ENCODE measurements at places on chromosomes 7 and 10.

GRCh38 chr7:92669616-92670165 lies 79.5 kb upstream of the FAM133B start:
- DNase-seq, result no peak

- no peak for DNase-seq
These were observed 5.7 kb upstream of the CALML3 start for GRCh38 chr10:5519054-5519453.

DNA sequence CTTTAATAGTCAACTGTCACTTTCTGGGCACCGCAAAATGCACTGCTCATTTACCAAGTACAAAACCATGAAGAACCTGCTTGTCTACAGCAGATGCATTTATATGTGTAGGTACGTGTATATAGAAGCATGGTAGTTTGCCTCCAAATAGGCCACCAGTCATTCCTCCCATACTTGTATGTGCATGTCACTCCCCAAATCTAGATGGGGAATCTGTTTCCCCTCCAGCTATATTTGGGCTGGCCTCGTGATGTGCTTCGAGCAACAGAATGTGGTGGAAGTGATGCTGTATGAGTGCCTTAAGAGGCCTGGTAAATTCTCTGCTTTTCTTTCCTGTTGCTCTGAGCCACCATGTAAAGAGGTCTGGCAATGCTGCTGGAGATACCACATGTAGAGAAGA lies 47.1 kb downstream of the PSMC2 start:
- DNase-seq, result no peak

DNA sequence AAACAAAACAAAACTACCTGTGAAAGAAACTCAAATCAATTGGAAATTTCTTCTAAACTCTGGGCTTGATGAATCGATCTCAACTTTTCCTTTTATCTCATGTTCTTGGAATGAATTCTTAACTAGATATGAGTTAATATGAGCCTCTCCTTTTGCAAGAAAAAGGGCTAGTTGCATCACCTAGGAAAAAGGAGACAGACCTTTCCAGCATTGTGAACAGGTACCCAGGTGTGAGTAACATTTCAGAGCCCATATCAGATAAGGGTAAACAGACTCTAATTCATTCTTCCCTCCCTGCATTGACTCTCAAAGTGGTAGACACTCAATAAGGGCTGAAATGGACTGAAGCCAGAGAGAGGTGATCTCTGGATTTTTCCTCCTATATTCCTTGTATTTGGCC lies 103.8 kb upstream of the AGR3 start:
- no peak for DNase-seq

DNA sequence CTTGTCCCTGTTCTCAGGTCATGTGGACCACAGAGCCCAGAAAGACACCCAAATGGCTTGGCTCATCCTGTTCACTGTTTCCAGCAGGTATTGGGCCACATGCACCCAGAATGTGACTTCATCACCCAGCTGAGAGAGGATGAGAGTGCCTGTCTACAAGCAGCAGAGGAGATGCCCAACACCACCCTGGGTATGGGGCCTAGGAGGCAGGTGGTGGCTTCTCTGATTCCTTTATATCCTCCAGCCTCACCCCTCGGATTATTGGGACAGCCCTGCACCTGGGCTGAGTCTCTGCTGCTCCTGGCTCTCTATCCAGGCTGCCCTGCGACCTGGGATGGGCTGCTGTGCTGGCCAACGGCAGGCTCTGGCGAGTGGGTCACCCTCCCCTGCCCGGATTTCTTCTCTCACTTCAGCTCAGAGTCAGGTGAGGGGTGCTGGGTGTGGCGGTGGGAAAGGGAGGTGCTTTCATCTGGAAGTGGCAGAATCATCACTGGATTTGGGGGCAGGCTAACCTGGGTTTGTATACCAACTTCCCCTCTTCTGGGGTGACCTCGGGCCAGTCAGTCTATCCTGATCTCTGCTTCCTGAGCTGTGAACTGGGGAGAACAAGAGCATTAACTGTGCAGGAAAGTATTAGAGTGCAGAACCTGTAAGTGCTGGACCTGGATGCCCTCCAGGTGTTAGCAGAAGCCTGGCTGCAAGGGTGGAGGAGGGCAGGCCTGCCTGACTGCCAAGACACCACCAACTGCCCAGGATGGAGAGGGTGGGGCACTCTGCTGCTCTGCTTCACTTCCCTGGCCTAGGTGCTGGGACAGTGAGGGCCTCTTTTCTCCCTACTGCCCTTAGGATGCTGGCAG lies 5.2 kb downstream of the GHRHR start:
- no peak for DNase-seq

DNA sequence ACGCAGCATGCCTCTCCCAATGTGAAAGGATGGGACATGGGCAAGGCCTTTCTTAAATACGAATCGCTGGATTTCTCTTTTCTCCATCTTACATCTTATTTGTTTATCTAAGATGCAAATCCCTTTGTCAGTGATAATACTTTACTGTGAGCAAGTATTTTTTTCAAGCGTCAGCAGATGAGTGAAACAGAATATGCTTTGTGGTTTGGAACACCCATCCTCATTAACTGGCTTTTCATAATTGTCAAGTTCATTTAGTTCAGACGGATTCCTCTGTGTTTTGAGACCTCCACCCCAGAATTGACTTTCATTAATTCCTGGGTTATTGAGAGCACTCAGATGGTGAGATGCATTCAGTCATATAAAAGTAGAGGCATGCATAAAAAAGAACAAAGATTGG lies 149.8 kb downstream of the NSUN6 start:
- DNase-seq, result no peak

DNA sequence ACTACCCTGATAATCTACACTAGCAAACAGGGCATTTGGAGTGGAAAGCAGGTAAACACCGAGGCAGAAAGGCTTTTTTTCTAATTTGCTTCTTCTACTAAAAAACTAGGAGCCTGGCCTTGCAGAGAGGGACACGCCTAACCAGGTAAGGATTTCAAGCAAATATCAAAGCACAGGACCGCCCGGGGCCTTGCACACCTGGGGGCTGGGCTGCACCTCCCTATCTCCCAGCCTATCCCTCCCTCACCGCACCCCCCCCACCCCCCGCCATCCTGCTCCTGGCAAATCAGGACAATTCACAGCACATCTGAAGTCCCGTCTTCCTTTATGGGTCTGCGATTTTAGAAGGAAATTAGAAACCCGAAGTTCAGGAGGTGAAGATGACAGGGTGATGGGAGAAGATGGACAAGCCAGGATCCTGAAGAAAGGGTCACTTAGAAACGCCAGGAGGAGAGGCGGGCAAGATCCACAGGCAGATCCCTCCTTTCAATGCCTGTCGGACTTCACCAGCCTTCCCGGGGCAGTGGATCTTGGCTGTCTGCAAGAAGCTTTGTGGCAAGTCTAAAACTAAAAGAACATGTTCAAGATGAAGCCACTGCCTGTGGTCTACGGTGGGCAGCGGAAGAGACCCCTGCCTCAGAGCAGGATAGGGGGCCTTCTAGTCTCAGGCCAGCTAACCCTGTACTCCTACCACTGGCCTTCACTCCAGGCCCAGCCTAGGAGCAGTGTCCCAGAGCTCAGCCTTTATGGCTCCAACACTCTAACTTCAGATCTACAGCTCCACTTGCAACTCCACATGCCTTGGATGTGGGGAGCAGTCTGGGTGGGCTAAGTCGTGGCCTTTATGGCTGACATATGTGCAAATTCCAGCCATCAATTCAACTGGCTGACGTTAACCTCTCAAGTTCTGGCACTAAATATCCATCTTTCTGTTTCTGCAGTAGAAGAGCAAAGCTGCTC lies 43.9 kb downstream of the TNS3 start:
- no peak for DNase-seq

GRCh38 chr7:69693042-69693441 lies 94.8 kb downstream of the AUTS2 start:
- DNase-seq, result no peak

DNA sequence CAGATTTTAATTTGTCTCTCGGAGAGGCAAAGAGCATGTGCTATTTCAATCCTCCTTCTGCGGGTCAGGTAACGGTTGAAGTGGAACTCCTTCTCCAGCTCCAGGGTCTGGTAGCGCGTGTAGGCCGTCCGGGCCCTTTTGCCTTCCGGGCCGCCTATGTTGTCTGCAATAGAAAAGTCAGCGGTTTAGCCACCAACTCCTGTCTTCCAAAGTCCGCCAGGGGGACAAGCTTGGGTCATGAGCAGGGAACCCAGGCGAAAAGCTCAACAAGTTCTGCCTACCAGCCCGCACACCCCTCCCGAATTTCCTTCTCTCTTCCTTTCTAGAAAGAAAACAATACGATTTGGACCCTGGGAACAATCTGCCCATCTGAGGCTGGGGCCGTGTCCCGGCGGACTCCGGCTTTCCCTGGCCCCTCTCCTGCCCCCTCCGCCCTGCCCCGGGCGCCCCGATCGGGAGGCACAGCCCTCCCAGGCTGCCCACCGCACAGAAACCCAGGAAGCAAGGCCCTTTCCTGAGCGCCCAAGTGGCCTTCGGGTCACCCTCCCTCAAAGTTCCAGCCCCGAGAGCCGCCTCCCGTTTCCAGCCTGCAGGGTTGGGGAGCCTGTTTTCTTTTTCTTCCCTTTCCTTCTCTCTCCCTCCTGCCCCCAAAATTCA lies 1.4 kb downstream of the HOXA5 start:
- DNase-seq, result no peak

GRCh38 chr10:117960345-117960935 lies 86.3 kb downstream of the RAB11FIP2 start:
- no peak for DNase-seq

- no peak for DNase-seq
These were observed 300 bp downstream of the ARHGAP21 start for GRCh38 chr10:24723386-24723787.
